ENCODE measurements at places on chromosomes 12 and 14. TPM values are rescaled to one million over a fixed set of nuclear protein-coding genes. Genes with fewer than 3 reads are reported as not detected.

- no peak for DNase-seq
- no peaks in the 10 kb centered on the region for H3K4me1 ChIP-seq
- no peaks in the 10 kb centered on the region for H3K27me3 ChIP-seq
Observed at GRCh38 chr12:83904175-83904574, 1008.4 kb downstream of the SLC6A15 start.

- DNase-seq: no peak
- H3K4me1 ChIP-seq: peaks cover 64% of the 10 kb centered on the region
- no peaks in the 10 kb centered on the region for H3K27me3 ChIP-seq
- peaks cover 7% of the 10 kb centered on the region for H3K36me3 ChIP-seq
Observed at GRCh38 chr12:132491138-132491663, 1.2 kb downstream of the FBRSL1 start.

GRCh38 chr14:78829274-78829673 lies 659.1 kb downstream of the NRXN3 start:
- H3K4me3 ChIP-seq: no peak overlapping the region
- no peaks in the 10 kb centered on the region for H3K4me1 ChIP-seq
- H3K36me3 ChIP-seq: no peaks in the 10 kb centered on the region
- H3K27me3 ChIP-seq: no peaks in the 10 kb centered on the region
- no peak for DNase-seq

- H3K36me3 ChIP-seq: no peaks in the 10 kb centered on the region
- no peaks in the 10 kb centered on the region for H3K4me1 ChIP-seq
- no peak overlapping the region for H3K4me3 ChIP-seq
Observed at GRCh38 chr12:120488057-120488640, 7.8 kb upstream of the DYNLL1 start.

DNA sequence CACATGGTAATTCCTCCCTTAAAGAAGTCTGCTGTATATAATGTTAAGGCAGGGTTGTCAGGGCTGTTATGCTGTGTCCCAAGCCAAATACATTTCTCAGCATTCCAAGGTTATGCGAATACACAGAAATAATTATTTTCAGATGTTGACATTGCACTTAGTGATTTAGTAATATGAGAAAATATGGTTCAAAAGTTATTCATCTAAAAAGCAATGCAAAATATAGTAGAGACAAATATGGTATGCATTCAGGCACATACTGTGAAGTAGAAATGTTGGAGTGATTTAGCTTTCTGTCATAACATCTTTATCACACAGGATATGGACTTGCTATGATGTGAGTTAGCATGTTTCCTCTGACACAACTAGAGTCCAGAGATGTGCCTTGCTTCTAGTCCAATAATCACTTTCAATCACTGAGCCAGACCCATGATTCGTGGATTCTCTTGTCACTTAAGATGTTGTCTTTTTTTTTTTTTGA lies 70.0 kb downstream of the PDE3A start:
- H3K4me1 ChIP-seq: no peaks in the 10 kb centered on the region
- no peaks in the 10 kb centered on the region for H3K36me3 ChIP-seq
- no peak overlapping the region for H3K27ac ChIP-seq
- no peaks in the 10 kb centered on the region for H3K27me3 ChIP-seq
- no peak overlapping the region for H3K4me3 ChIP-seq

DNA sequence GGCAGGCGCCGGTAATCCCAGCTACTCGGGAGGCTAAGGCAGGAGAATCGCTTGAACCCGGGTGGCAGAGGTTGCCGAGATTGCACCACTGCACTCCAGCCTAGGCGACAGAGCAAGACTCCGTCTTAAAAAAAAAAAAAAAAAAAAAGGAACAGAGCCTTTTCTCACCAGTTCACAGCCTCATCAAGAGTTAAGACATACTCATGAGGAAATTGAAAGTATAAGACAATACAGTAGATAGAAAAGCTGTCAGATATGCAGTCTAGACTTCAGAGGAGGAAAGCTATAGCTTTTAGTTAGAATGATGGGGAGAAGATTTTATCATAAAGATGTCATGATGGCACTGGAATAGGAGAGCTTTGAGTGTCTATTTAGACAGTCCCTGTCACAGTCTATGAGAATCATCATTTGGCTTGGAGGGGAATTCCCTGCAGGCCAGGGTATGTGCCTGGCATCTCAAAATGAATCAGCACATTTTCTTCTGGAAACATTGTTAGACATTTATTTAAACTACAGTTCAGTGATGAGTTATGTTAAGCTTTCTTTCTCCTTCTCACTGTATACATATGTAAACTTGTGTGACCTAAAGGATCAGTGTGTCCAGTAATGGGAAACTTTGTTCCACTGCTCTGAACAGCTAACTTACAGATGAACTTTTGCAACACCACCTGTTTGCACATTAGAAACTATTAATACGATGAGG lies 2.9 kb upstream of the RAB35 start:
- peak overlapping the region; percentile 42 for H3K4me3 ChIP-seq
- DNase-seq: peak; percentile 63
- H3K27me3 ChIP-seq: no peaks in the 10 kb centered on the region
- H3K27ac ChIP-seq: peak overlapping the region; percentile 85

DNA sequence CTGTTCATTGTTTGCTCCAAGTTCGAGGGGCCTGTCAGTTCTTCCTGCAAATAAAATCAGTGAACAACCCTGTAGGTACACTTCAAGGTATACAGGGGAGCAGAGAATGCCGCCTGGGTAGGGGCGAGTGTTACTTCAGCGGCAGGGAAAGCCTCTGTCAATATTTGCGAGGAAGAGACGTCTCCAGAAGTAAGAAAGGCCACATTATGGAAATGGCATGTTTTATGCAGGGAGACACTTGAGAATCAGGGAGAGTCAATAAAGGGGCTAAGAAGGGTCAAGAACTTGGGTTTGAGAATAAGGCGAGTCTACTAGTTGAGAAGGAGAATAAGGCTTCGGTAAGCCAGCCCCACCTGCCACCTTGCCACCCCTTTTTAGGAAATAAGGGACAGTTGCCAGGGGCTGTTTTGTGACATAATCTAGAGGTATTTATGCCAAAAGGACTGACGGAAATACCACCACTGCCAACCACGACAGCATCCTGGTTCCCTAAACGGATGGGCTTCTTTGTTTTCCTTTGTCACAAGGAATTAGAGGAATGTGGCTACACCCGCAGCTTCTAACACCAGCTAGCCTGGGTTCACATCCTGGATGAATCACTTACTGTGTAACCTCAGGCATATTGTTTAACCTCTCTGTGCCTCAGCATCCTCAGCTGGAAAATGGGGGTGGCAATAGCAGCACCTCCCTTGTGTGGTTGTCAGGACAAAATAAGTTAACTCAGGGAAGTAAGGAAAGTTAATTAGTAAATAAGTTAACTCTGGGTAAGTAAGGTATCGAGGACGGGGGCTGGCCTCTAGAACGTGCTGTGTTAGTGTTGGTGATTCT lies 67.7 kb downstream of the EID3 start:
- DNase-seq: no peak
- H3K4me3 ChIP-seq: no peak overlapping the region
- H3K36me3 ChIP-seq: peaks cover 3% of the 10 kb centered on the region

- peaks cover 2% of the 10 kb centered on the region for H3K4me1 ChIP-seq
- no peak overlapping the region for H3K27ac ChIP-seq
- no peak overlapping the region for H3K4me3 ChIP-seq
- peaks cover 5% of the 10 kb centered on the region for H3K36me3 ChIP-seq
Observed at GRCh38 chr14:103593577-103593976, 30.8 kb downstream of the COA8 start.

- H3K27ac ChIP-seq: peak overlapping the region; percentile 99
- DNase-seq: no peak
- peaks cover 14% of the 10 kb centered on the region for H3K36me3 ChIP-seq
- H3K27me3 ChIP-seq: no peaks in the 10 kb centered on the region
- peak overlapping the region; percentile 96 for H3K4me3 ChIP-seq
Observed at GRCh38 chr14:75175677-75176141, 703 bp downstream of the TMED10 start.

DNA sequence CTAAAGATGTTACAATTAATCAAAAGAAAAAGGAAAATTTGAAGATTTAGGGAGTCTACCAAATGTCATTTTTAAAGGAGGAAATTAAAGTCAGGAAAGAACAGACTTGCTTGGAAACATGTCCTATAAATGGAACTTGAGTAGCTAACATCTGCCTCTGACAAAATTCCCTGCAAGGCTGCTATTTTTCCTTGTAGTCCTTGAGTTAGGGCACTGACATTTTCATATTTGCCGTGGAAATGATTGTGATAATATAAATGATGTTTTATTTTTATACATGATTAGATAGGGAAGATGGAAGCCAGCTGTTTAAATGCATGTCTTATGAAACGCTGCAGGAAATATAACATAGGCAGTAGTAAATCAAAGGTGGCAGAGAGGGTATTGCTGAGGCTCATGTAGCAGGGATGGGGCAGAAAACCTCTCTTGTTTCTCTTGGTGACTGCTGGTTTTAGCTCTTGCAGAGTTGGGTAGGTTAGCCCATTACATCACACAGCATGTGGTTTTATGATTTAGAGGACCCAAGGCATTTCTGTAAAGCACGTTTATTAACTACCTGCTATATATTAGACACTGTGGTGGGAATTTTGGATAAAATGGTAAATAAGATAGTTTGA lies 21.7 kb downstream of the NUBPL start:
- no peak overlapping the region for H3K27ac ChIP-seq
- DNase-seq: no peak
- peaks cover 12% of the 10 kb centered on the region for H3K4me1 ChIP-seq
- H3K36me3 ChIP-seq: peaks cover 8% of the 10 kb centered on the region
- no peak overlapping the region for H3K4me3 ChIP-seq
- H3K27me3 ChIP-seq: no peaks in the 10 kb centered on the region

DNA sequence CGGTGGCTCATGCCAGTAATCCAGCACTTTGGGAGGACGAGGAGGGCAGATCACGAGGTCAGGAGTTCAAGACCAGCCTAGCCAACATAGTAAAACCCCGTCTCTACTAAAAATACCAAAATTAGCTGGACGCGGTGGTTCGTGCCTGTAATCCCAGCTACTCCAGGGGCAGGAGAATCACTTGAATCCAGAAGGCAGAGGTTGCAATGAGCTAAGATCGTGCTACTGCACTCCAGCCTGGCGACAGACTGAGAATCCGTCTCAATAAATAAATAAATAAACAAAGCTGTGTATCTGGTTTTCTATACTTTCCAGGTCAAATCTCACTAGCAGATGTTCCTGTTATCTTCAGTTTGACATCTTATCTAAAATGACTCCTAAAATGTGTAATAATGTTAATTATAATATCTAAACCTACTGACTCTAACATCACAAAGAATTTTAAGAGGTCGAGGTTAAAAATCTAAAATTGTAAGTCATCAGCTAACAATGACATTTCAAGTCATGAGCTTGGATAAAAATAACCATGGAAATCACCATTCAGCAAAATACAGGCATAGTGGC lies 2.4 kb upstream of the SRP54 start:
- no peak overlapping the region for H3K4me3 ChIP-seq
- H3K36me3 ChIP-seq: peaks cover 25% of the 10 kb centered on the region
- no peaks in the 10 kb centered on the region for H3K27me3 ChIP-seq
- H3K4me1 ChIP-seq: peaks cover 15% of the 10 kb centered on the region
- DNase-seq: no peak

DNA sequence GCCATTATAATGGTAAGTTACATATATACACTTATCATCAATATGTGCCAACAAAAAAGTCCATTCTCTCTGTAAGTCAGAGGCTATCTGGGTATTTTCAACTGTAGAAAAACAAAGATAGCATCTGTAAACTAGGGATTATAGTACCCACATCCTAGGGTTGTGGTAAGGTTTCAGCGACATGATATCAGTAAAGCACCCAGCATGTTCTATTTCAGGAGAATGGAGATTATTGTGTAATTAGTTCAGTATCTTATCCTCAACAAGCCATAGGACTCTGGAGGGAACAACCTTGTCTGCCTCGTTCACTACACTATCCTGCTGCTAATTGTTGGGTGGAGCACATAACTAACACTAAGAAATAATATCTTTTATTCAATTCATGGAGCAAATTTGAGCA lies 19.7 kb upstream of the CKAP4 start:
- no peaks in the 10 kb centered on the region for H3K4me1 ChIP-seq
- DNase-seq: no peak
- H3K36me3 ChIP-seq: no peaks in the 10 kb centered on the region
- peaks cover 1% of the 10 kb centered on the region for H3K27me3 ChIP-seq
- no peak overlapping the region for H3K27ac ChIP-seq

DNA sequence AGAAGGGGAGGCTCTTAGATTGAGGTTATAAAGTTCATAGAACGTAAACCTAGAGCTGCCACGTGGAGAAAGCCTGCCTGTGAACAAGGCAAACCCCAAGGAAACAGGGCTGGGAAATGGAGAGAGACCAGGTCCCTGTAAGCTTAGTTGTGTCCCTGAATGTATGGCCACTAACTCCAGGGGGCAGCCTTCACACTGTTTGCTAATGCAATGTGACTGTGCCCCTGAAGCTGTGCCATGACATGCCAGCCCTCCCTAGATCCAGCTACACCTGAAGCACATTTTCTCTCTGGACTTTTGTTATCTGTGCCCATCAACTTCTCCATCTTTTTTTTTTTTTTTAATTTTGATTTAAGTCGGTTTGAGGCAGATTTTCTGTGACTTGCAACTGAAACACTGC lies 60.6 kb upstream of the TMCC3 start:
- H3K27me3 ChIP-seq: peaks cover 2% of the 10 kb centered on the region
- peaks cover 6% of the 10 kb centered on the region for H3K4me1 ChIP-seq
- no peak overlapping the region for H3K4me3 ChIP-seq
- no peaks in the 10 kb centered on the region for H3K36me3 ChIP-seq
- H3K27ac ChIP-seq: no peak overlapping the region
- peak; percentile 55 for DNase-seq

DNA sequence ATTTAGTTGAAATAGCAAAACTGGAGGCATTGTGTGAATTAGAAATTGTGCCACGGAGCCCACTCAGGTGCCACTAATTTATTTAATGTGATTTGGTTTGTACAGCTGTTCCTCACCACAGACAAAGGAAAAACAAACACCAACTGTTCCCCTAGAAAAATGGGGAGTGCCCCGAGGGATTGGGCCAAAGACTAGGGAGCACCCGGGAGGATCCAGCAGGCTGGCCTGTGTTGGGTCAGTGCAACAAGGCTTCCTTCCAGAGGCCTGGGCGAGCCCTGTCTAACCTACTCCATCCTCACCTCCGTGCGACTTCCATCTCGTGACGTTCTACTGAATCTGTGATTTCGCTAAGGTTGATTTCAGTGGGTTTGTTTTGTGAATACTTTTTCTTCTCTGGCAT lies 206.2 kb downstream of the CHST11 start:
- no peaks in the 10 kb centered on the region for H3K27me3 ChIP-seq
- H3K4me3 ChIP-seq: no peak overlapping the region
- H3K4me1 ChIP-seq: peaks cover 14% of the 10 kb centered on the region
- no peaks in the 10 kb centered on the region for H3K36me3 ChIP-seq
- H3K27ac ChIP-seq: no peak overlapping the region
- DNase-seq: no peak

- H3K4me3 ChIP-seq: no peak overlapping the region
- H3K4me1 ChIP-seq: no peaks in the 10 kb centered on the region
- DNase-seq: no peak
- H3K36me3 ChIP-seq: no peaks in the 10 kb centered on the region
- H3K27ac ChIP-seq: no peak overlapping the region
- peaks cover 2% of the 10 kb centered on the region for H3K27me3 ChIP-seq
Observed at GRCh38 chr12:7712841-7713442, 1.7 kb downstream of the DPPA3 start.

Gene GNPNAT1
- total RNA-seq: 30.2 TPM

Gene RASSF8
- not detected for total RNA-seq

Gene TEX52
- 0.36 TPM for total RNA-seq

Gene PZP
- not detected for total RNA-seq

Gene HOXC12
- total RNA-seq: not detected
